Neural progenitor cell (in vitro differentiated cells): ENCODE measurements at places on chromosomes 12 and 14. TPM values are rescaled to one million over a fixed set of nuclear protein-coding genes. Genes with fewer than 3 reads are reported as not detected.

Gene GLT1D1
- 5.4 and 7.9 TPM in 2 replicates for total RNA-seq

Gene ZBTB42
- 0.41 and 1.1 TPM in 2 replicates for total RNA-seq

DNA sequence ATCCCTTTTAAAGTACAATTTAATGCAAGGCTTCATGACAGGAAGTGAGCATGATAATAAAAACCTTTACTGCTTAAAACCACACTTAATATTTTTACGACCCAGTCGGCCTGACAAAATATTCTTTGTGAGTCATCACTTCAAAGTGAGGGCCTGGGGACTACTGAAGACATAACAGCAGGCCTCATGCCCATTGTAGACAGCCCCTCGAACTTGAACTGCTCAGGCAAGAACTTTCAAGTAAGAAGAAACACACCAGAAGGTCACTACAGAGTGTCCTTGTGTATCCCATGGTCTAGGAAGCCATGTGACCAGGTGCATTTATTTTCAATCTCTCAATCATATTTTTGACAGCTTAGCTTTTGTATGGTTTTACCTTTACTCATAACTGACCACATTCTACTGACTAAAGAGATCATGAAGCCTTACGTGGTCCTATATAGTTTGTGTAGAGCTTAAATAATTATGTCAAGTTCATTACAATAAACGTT is 61.4 kb upstream of the MANSC4 start:
- no peak overlapping the region for H3K27ac ChIP-seq
- no peaks in the 10 kb centered on the region for H3K27me3 ChIP-seq
- DNase-seq, result no peak
- H3K4me3 ChIP-seq, result no peak overlapping the region
- H3K36me3 ChIP-seq, result no peaks in the 10 kb centered on the region

DNA sequence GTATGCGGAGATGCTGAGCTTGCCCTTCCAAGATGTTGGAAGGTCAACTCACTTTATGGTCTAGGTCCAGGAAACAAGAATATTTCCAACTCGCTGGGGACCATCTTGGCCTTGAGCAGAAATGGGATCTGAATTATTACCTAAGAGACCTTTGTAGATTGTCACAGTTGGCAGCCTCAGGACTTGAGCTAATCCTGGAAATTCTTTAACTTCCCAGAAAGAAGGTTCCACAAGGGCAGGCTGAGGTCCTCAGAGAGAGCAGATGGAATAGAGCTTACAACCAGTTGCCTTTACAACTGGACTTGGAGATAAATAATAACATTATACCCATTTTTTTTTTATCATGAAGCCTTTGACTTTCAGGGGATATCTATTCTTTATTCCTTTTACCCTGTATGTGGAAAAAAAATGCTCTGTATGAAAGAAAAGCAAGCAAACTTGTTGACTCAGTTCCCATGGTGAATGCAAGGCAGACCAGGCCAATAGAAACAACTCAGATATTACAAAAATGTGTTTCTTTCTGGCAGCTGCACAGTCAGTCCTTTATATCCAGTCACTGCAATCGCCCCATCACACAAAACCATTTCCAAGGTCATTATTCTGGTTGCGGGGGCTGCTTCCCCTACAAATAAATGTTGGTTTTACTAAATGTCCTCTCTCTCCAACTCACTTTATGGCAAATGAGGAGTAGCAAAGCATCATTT is 401.4 kb downstream of the ZFP36L1 start:
- no peaks in the 10 kb centered on the region for H3K36me3 ChIP-seq
- H3K27me3 ChIP-seq, result no peaks in the 10 kb centered on the region
- no peak overlapping the region for H3K27ac ChIP-seq
- peaks cover 57% of the 10 kb centered on the region for H3K4me1 ChIP-seq
- no peak for DNase-seq

GRCh38 chr12:70176290-70176689 is 66.9 kb upstream of the CNOT2 start:
- no peak for DNase-seq
- H3K4me3 ChIP-seq, result no peak overlapping the region
- no peaks in the 10 kb centered on the region for H3K36me3 ChIP-seq
- no peaks in the 10 kb centered on the region for H3K4me1 ChIP-seq

DNA sequence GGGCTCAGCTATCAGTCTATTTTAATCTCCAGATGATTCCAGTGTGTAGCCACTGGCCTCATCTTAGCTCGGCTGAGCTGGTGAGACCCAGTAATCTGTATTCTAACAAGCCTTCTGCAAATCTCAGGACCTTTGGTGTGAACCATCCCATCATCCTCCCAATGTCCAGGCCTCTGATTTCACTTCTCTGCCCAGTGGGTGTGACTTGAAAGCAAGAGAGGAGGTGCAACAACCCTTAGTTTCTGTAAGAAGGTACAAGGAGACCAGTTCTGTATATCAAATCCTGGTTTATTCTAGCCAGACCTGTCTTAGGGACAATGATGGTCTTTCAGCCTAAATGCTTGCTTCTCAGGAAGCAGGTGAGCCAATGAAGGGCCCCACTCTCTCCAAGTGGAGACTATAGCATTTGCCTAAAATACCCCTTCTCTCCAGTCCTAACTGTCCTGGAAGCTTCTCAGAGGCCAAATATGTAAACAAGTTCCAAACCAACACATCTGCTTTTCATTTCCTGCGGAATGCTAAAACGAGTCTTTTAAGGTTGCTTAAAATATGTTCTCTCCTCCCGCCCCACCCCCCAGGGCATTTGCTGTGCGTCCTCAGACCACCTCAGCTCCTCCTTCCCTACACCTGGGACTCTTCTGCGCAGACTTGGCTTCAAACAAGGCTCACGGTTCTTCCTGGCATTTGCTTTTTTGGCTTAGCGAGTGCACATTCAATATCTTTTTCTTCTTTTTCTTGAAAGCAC is 78.4 kb upstream of the FUT8 start:
- H3K4me3 ChIP-seq, result no peak overlapping the region
- peaks cover 11% of the 10 kb centered on the region for H3K27me3 ChIP-seq

- no peak overlapping the region for H3K27ac ChIP-seq
- no peak overlapping the region for H3K4me3 ChIP-seq
- no peak for DNase-seq
Measured at GRCh38 chr12:903055-903454, 46.4 kb downstream of the RAD52 start.

- H3K36me3 ChIP-seq, result no peaks in the 10 kb centered on the region
- H3K27me3 ChIP-seq, result no peaks in the 10 kb centered on the region
- no peak overlapping the region for H3K27ac ChIP-seq
- peak; percentile 1 for DNase-seq
- H3K4me3 ChIP-seq, result no peak overlapping the region
Measured at GRCh38 chr12:81284137-81284536, 206.3 kb downstream of the ACSS3 start.

DNA sequence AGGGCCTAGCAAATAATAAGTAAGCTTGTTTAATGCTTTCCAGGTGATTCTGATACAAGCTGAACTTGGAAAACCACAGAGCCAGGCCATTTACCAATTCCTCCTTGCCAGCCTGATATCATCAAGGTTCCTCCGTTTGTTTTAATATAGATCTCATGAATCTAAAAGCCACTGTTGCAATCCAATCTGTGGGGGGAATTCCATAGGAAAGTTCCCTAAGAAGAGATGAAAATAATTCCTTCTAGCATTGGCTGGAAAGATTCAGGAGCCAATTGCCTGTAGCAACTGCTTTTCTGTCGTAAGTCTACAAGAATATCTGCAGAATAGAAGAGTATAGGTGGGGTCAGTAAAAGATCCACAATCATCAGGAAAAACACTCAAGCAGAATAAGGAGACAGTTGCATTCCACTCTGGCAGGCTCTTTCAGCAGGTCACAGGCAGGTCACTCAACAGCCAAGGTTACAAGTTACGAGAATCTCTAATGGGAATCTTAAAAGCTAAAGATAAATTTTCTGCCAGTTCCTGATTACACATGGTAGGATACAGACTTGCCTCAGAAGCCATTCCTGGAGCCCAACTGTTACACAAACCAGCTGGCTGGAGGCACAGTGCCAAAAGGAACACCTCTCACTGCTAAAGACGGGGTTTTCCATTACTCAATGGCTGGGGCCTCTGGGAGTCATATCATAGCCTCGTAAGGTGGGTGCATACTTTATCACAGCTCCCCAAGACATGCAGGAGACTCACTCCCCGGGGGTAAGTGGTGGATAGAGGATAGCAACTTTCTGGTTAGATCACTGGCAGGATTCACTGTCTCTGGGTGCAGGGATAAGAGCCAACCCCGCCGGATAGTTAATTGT is 43.6 kb downstream of the FGD6 start:
- H3K4me3 ChIP-seq, result no peak overlapping the region
- H3K4me1 ChIP-seq, result peaks cover 8% of the 10 kb centered on the region
- peaks cover 3% of the 10 kb centered on the region for H3K36me3 ChIP-seq
- no peak overlapping the region for H3K27ac ChIP-seq
- H3K27me3 ChIP-seq, result no peaks in the 10 kb centered on the region
